ENCODE measurements at places on chromosomes 2 and 18. TPM values are rescaled to one million over a fixed set of nuclear protein-coding genes. Genes with fewer than 3 reads are reported as not detected.

HOXD13 gene
- total RNA-seq, result not detected

DNA sequence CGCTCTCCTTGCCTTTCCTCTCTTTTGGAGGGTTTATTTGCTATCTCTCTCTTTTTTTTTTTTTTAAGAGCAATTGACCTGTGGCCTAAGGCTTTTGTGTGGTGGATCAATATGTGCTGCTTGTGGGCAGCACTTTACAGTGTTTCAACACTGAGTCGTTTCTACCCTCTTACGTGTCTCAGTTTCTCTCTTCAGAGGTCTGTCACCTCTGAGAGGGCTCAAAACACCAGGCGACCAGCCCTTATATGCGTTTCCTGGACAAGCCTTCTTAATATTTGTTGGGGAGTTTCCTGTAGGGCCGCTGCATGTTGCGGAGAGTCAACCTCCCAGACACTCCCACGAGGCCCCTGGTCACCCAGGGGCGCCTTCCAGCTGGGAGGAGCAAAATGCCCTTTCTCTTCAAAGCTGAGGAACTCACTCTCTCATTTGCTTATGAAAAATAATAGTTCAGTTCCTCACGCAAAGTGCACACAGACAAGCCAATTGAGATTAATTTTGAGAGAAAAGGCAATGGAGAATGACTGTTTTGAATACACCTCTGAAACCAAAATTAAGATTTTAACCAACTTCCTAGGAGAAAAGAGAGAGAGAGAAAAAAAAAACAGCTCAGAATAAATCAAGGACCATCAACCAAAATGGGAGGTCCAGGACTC, 96.3 kb upstream of the B3GNT2 start:
- H3K27me3 ChIP-seq, result no peaks in the 10 kb centered on the region
- H3K27ac ChIP-seq, result no peak overlapping the region
- no peaks in the 10 kb centered on the region for H3K36me3 ChIP-seq
- DNase-seq, result no peak

DNA sequence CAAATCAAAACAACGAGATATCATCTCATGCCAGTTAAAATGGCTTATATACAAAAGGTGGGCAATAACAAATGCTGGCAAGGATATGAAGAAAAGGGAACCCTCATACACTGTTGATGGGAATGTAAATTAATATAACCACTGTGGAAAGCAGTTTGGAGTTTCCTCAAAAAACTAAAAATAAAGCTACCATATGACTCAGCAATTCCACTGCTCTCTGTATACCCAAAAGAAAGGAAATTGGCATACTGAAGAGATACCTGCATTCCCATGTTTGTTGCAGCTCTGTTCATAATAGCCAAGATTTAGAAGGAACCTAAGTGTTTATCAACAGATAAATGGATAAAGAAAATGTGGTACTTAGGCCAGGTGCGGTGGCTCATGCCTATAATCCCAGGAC, 124.8 kb downstream of the MSTN start:
- H3K27ac ChIP-seq, result no peak overlapping the region
- H3K27me3 ChIP-seq, result no peaks in the 10 kb centered on the region
- no peaks in the 10 kb centered on the region for H3K36me3 ChIP-seq
- no peak overlapping the region for H3K4me3 ChIP-seq
- H3K4me1 ChIP-seq, result peaks cover 16% of the 10 kb centered on the region

LRRC30 gene
- total RNA-seq, result not detected

FAM110C gene
- not detected for total RNA-seq
